ENCODE measurements at places on chromosomes 16 and 17.

- no peak for DNase-seq
Measured at GRCh38 chr16:68774982-68775634, 38.0 kb downstream of the CDH1 start.

GRCh38 chr17:8016632-8017424, 14.4 kb downstream of the GUCY2D start:
- no peak for DNase-seq

DNA sequence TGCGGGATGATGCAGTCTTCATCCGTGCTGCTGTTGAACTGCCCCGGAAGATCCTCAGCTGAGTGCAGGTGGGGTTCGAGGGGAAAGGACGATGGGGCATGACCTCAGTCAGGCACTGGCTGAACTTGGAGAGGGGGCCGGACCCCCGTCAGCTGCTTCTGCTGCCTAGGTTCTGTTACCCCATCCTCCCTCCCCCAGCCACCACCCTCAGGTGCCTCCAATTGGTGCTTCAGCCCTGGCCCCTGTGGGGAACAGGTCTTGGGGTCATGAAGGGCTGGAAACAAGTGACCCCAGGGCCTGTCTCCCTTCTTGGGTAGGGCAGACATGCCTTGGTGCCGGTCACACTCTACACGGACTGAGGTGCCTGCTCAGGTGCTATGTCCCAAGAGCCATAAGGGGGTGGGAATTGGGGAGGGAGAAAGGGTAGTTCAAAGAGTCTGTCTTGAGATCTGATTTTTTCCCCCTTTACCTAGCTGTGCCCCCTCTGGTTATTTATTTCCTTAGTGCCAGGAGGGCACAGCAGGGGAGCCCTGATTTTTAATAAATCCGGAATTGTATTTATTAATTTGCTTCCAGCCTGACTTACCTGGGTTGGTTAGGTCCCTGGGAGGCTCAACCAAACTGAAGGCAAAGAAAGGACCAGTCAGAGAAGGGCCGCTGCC, 5.8 kb downstream of the TRAF4 start:
- no peak for DNase-seq

GRCh38 chr17:47996201-47996600, 25.3 kb downstream of the CDK5RAP3 start:
- no peak for DNase-seq

DNA sequence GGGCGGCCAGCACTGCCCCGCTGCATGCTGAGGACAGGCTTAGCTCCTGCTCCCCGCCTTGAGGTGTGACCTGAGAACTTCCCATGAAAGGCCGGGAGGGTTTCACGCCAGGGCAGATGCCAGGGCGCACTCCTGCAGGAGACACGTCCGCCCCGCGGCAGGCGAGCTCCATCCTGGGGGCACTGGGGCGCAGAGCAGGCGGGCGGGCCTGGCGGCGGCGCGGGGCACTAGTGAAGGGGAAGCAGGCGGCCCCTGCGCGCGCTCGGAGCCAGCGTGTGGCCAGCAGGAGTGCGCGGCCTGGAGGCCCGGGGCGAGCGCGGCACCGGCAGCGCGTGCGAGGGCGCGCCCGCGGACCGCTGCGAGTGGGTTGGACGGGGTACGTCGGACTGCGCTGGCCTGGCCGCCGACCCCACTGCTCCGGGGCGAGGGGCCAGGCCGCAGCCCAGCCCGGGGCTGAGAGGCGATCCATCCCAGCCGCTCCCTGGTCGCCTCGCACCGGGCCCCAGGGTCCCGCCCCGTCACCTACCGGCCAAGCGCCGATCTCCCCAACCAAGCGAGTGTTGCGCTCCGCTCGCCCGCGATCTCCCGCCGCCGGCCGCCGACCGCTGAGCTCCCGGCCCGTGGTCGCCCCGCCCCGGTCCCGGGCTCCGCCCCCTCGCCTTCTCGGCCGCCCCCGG, at the start of gene MAP3K14:
MAP3K14 (minus strand) TSS at position 587 of the 677 bp plus-strand sequence. CDS start 26,275 bp downstream, outside the sequence.
- peak; percentile 52 for DNase-seq

GRCh38 chr16:78057803-78058564, 35.6 kb downstream of the CLEC3A start:
- no peak for DNase-seq

- no peak for DNase-seq
Measured at GRCh38 chr16:26952411-26952810, 114.3 kb upstream of the C16orf82 start.

DNA sequence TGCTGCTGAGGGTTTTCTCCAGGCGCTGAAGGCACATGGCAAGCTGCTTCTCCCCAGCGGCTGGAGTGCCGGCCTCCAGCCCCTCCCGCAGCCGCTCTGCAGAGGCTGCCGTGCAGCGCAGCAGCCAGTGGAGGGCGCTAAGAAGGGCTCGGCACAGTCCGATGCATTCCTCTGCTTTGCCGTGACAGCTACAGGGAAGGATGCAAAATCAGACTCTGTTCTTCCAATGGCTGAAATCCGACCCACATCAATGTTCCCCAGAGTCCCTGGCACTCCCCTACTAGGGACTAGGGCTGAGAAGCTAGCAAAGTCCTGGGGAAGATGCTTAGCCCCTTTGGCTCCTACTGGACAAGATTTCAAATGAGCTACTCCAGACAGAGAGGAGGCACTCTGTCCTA, 19.0 kb downstream of the MED24 start:
- DNase-seq = peak; percentile 64

GRCh38 chr17:65190467-65191097, 53.4 kb downstream of the RGS9 start:
- peak; percentile 27 for DNase-seq

- no peak for DNase-seq
Measured at GRCh38 chr17:80871341-80871740, 120.3 kb upstream of the CHMP6 start.

DNA sequence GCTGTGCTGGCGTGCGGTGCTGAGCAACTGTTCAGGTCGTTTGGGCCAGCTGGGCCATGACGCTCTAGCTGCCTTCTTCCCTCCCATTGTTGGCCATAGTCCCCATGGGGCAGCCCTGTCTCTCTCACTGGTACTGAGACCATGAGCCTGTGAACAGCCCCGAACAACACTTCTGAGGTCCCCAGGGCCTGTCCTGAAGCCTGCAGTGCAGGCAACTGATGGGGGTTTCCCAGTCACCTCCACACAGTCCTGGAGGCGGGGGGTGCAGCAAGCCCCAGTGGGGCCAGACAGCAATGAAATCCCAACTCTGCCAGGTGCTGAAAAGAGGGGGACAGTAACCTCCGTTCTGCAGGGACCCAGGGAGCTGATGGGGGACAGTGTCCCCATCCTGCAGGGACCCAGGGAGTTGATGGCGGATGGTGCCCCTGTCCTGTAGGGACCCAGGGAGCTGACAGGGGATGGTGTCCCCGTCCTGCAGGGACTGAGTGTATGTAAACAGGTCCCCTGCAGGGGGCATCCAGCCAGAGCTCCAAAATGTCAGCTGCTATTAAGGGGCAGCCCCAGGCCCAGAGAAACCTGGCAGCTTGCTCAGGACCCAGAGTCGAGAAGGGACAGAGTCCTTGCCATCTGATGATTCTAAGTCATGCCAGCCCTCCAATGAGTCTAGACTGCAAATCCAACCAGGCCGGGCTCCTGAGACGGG, 30.4 kb downstream of the ENGASE start:
- DNase-seq = no peak

GRCh38 chr17:17738901-17739300, 57.6 kb downstream of the RAI1 start:
- DNase-seq = no peak

- no peak for DNase-seq
Measured at GRCh38 chr16:67963662-67964321, 4.6 kb downstream of the SLC12A4 start.

- no peak for DNase-seq
Measured at GRCh38 chr17:80770881-80771611, 220.6 kb upstream of the CHMP6 start.

DNA sequence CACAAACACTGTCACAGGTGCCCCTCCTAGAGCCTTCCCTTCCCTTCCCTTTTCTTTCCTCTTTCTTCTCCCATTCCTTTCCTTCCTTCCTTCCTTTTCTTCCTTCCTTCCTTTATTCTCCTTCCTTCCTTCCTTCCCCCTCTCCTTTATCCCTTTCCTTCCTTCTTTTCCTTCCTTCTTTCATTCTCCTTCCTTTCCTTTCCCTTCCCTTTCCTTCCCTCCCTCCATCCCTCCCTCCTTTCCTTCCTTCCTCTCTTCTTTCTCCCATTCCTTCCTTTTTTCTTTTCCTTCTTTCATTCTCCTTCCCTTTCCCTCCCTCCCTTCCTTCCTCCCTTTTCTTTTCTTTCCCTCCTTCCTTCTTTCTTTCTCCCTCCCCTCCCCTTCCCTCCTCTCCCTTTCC, 170.0 kb downstream of the ENGASE start:
- DNase-seq = no peak

DNA sequence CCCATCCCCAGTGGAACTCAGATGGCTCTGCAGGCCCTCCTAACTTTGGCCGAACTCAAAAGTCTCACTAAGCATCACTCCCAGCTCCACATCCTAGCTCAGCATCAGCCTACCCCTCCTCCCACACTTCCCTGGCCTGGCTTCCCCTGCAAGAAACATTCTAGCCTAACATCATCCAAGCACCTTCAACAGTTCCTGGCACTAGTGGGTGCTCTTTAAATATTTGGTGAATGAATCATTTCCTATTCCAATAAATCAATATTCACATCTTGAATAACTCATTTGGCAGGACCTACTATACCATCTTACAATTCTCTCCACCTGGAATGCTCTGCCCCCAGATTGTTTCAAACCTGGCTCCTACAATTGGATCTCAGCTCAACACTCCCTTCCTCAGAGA, 11.0 kb upstream of the BBS2 start:
- DNase-seq = no peak

GRCh38 chr16:28185696-28186095, 26.1 kb downstream of the XPO6 start:
- DNase-seq = no peak

GRCh38 chr17:6556121-6557039, at the start of gene PITPNM3:
PITPNM3 (minus strand) TSS chr17:6556555; CDS start chr17:6556406, 149 bp downstream.
- DNase-seq = no peak

DNA sequence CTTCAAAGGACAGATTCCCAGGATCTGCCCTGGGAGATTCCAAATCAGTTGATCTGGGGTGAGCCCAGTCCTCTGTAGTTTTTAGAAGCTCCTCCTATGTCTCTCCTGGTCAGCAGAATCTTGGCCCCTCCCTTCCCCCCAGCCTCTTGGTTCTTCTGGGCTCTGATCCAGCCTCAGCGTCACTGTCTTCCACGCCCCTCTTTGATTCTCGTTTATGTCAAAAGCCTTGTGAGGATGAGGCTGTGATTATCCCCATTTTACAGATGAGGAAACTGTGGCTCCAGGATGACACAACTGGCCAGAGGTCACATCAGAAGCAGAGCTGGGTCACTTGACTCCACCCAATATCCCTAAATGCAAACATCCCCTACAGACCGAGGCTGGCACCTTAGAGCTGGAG, 840 bp upstream of the CDH5 start:
- peak; percentile 33 for DNase-seq

- DNase-seq = peak; percentile 15
Measured at GRCh38 chr17:66580184-66580955, 254.5 kb upstream of the CACNG5 start.

DNA sequence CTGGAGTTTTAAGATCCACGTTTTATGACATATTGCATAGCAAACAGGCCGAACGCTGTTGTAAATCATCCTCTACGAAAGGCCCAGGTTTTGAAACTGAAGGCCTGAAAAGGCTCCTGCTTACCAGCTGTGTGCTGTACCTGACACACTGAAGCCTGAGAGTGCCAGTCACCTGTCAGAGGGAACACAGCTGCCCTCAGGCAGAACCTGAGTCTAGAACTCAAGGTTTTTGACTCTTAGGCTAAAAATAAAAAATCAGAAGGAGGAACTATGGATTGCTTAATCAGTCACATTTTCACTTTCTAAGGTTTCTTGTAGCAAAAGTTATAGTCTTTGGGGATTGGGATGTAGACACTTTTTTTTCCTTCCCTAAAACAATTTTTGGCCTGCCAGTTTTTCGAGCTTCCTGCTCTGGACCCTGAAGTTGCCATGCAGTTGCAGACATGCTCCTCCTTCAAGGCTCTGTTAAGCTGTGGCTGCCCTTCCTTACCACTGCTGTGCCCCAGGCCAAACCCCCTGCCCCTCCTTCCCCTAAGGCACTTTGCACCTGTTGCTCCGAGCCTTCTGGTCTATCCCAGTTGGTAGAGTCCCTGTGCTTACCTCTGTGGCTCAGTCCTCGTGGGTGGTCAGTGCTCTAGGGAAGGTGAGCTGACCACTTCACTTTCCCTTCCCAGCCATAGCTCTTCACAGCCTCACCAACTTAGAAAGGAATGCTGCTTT, 56.6 kb downstream of the TENT4B start:
- DNase-seq = no peak
